GM18507 (cell line): ENCODE measurements at places on chromosomes 7 and 10.

GRCh38 chr7:138961159-138961558 is 20.0 kb downstream of the KIAA1549 start:
- no peak for DNase-seq

DNA sequence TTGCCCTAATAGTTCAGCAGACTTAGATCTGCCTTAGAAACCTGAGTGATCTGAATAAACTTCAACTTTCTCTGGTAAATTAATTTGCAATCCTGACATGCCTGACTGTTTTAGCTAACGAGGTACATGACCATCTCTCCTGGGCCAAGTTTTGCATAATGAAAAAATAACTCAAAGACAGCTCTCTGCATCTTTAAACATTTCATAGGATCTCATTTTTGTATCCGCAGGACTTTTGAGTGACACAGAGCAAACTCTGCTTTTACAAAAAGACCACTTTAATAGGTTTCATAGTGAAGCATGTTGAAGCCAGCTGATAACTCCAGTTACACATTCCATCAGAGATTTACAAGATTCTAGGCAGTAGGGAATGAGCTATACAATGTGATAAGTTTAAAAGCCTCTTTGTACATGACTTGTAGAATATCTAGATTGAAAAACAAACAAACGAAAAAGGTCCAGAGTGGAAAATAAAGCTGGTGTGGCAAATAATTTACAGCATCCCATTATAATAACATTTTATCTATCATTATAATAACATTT is 2.1 kb downstream of the PRKG1 start:
- DNase-seq, result no peak

- DNase-seq, result no peak
These were observed 16.8 kb downstream of the SVOPL start for GRCh38 chr7:138684340-138684739.

DNA sequence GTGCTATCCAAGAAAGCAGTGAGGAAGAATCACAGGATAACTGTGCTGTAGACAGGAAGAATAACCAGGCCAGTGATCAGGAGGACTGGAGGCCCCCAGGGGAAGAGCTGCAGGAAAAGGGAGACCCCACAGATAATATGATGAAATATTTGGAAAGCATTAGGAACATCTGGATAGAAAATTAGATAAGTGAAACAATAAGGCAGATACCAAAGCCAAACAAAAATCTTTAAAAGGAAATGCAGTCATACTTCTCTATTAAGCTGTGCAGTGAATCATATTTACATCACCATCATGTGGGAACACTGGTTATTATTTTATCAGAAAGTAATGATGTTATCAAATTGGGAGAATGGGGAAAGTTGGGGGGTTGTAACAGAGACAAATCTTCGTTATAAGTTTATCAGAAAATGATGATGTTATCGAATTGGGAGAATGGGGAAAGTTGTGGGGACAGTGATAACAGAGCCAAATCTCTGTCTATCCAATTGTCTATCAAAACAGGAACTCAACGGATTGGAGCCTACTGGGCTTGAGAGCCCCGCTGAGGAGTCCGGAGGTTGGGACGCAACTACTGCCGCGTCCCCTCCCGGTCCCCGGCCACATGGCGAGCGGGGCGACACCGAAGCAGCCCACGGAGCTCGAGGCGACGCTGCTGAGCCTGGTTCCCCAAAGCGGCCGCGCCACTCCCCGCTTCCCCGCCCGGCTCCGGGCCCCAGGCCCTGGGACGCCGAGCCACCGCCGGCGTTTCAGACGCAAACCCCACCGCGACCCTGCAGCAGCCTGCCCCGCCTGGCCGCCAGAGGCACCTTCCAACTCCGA is 14.0 kb upstream of the RALA start:
- DNase-seq, result no peak

DNA sequence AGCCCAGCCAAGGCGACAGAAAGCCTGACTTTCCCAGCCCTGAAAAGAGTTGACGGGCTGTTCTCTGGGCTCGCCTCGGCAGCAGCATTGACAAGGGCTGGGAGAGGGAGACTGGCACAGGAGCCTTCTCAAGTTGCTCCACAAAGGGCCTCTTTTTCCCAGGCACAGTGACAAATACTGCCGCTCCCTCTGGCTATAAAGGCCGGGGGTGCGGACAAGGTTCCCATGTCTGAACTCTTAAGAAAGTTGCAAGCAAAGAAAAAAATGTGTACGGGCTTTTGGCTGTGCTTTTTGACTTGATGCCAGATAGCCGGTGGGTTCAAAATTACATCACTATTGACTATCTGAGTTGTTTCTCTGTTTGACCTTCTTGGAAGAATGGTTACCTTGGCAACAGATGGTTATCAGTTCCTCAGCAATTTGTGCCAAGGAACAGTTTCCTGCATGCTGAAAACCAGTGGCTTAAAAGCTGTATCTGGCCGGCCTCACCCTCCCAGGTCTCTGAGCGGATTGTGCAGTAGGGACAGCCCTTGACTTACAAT is 115.9 kb upstream of the EEPD1 start:
- DNase-seq, result no peak

DNA sequence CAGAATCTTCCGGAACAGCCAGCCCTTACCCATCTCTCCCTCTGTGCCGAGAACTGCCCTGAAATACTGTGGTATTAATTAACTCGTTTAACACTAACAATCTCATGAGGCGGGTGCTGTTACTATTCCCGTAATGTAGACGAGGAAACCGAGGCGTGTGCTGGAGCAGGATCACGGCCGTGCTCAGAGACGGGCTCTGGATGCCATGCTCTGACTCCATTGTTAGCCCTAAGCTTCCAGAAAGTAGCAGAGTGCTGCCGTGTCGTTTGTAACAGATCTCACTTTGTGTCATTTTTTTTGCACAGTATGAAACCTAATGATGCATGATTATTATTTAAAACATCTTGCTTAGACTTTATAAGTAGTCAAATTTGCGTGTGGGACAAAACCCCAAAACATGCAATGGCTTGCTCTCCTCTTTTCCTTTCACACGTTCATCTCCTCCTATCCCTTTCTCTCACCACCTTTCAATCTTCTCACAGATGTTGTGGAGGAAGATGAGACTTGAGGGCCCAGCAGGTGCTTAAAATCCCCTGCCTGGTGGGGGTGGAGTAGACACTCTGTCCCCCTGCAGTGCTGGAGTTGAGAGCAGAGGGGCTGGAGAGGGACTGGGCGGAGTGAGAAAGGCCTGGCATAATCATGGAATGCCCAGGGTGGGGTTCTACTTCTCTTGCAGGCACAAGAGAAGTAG is 482 bp upstream of the ACTR3C start:
- DNase-seq, result no peak

GRCh38 chr7:151439855-151440798 is at the start of gene CRYGN:
TSS of gene CRYGN (minus strand) at chr7:151440141. CDS start at chr7:151439917, 224 bp downstream.
- no peak for DNase-seq

DNA sequence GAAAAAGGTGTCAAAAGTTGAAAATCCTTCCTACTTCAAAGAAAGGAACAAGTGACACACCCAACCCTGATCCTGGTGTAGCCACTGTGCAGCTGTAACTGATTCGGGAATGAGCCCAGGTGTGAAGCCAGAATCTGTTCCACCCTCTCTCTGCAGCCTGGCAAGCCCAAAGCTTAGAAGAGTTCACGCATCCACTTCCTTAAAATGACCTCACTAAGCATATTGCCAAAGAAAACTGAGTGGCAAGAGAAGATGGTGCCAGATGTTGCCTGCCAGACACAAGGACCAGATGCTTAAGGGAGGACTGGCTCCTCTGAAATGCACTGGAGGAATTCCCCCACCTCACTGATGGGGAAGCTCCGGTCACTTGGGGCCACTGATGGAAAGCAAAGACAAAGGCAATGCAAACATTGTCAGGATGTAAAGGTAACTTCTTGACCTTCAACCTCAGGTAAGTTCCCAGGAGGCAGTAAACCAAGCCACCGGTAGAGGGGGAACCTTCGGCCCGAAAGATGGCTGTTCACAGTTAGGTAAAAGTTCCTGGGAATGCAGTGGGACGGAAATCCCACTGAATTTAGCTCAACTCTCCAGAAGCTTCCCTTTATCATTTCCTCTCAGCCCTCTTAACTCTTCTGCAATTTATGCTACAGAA is 554.9 kb downstream of the KCNMA1 start:
- DNase-seq, result no peak

DNA sequence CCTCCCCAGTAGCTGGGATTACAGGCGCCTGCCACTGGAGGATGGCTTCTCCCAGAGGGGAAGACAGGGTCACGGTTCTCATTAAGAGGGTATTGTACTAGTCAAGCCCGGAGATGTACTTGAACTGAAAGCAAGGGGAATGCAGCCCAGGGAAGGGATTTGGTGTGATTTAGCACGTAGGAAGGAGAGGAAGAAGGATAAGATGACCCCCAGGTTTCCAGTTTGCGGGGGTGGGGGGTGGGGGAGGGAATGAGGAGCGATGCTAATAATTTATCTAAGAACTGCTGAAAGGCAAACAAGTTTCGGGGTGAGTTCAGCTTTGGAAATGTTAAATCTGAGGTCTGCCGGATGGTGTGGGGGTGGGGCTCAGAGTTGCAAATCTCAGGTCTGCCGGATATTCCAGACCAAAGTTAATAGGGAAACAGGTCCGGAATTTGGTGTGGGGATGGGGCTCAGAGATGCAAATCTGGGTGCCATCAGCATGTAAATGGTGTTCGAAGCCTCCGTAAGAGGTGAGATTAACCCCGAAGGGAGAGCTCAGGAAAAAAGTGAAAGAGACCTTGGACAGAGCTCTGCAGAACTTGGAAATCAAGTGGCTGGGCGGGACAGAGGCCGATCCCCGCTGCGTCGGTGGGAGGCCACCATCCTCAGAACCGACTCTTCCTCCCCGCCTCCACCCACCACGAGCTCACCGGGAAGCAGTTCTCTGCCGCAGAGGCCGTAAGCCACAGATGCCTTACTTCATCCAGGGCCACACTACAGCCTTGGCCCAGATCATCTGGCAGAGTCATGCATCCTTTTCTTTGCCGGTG is 1.6 kb upstream of the SEPHS1 start:
- DNase-seq, result no peak

GRCh38 chr10:122049076-122049475 is 60.1 kb downstream of the TACC2 start:
- no peak for DNase-seq

DNA sequence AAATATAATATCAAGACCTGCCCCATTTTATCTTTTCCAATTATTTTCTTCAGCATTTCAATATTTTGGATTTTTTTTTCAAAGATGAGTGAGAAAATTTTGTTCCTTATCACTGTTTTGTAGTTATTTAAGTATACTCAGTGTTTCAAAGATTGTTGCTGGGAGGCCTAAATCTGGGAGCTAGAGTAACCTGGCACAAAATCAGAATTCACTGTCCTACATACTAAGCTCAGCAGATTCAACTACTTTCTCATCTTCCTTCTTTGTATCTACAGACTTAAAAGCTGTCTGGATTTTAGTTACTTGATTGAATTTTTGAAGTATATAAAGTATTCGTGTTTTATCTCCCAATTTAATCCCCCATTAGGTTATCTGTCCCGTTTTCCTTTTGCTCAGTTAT is 85.9 kb downstream of the TAX1BP1 start:
- no peak for DNase-seq

- DNase-seq, result no peak
These were observed 73.3 kb downstream of the WIPF3 start for GRCh38 chr7:29879609-29880008.

DNA sequence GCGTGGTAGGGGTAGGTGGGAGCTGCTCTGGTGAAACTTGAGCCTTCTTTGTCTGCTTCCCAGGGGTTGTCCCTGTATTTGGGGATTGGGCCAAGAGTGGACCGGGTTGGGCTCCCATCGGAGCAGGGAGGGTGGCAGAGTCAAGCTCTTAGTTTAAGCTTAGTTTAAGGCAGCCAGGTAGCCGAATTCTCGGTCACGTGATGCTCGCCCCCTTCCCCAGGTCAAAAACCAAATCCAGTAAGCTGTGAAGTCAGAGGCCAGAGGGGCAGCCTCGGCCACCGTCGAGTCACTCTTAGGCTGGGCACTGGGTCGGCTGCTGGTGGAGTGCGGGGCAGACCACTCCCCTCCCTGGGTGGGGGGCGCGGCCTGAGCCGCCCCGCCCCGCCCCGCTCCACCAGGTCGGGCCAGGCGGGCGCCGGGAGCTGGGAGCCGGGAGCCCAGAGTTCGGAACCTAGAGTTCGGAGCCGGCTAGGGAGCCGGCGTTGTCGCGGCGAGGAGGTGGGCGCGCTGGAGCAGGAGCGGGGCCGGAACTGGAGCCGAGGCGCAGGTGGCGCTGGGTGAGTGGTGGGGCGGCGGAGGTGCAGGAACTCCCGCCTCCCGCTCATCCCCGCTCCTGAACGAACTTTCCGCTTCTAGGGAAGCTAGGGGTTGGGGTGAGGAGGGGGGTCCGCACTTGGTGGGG is 2.8 kb upstream of the LZTS2 start:
- DNase-seq, result no peak

- no peak for DNase-seq
These were observed 172.5 kb downstream of the SKAP2 start for GRCh38 chr7:26691886-26692285.

DNA sequence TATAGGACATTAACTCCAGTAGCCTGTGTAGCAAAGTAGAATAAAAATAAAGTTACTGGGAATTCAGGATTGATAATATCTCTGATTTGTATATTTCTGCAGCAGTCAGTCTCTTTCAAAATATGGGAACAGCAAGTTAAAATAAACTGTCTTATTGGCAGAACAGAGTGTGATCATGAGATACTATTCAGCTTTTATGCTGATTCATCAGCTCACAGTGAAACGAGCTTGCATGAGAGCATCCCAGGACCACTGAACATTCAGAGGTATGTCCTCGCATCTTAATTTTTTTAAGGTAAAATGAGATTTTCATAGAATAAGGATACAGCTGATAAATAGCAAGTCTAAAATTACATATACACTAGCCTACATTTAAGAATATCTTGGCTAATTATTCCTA is 282.5 kb upstream of the MYO3A start:
- no peak for DNase-seq

GRCh38 chr10:60717852-60718251 is 60.4 kb upstream of the CDK1 start:
- DNase-seq, result no peak
